ENCODE measurements at places on chromosomes 1 and 21.
A peak's percentile ranks its signal among the peaks of the same experiment; 100 is the strongest.

- no peak for DNase-seq
Measured at GRCh38 chr21:27647401-27647800, 680.5 kb upstream of the ADAMTS5 start.

DNA sequence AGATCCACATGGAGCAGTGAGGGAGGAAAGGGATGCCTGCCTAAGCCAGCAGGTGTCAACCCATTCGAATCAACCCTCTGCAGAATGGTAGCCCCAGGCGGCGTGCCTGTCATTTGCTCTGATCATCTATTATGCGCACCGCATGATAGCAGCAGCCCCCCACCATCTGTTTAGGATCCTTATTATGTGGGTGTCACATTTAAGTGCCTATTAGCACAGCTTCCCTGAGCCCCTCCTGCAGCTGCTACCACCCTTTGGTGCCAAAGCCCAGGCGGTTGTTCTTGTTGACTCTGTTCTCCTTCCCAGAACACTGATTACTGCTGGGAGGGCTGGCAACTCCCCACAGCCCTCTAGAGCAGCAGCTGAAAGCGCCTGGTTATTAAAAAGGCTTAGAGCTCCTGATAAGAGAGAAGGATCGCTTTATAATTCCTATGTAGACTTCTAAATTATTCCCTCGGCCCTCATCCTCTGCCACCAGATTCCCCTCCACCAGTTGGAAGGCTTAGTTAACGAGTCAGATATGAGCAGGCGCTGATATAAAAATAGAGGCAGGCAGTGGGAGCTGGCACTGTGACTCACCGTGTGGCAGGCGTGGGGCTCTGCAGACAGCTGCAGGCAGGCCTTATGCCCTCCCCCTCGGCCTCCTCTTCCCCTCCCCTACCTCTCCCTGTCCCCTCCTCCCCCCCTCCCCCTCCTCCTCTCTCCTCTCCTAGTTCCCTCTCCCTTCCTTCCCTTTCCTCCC, 23.0 kb downstream of the ACTA1 start:
- no peak for DNase-seq

DNA sequence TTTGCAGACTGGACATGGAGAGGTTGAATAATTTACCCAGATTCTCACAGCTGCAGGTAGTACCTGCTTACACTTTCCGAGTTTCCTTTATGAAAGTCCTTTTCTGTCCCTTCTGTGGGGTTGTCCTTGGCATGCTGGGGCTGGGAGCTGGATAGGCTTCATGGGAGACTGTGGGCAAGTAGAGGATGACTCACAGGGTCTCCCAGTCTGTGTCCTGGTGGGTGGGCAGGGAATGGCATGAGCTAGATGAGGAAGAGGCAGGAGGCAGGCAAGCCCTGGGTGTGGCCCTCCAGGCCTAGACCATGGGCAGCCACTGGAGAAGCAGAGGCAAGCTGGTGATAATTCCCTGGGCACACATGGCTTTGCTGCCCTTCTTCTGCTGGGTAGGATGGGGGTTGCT, 80.6 kb downstream of the NAV1 start:
- no peak for DNase-seq

DNA sequence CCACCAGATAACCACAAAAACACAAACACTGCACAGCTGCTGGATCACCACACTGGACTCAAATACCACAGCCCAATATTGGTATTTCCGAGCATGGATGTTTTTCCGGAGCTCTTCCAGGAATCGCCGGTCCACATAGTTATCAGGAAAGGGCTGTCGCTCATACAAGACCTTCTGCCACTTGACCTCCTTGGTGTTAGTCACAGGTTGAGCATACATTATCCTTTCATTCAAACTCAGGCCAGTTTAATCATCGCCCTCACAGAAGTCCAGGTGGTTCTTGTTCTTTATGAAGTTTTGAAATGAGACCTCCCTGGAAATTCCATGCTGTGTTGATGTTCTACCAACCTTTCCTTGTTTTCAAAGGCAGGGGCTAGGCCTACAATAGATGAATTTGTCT, 1.5 kb downstream of the PIGC start:
- DNase-seq: no peak

- no peak for DNase-seq
Measured at GRCh38 chr1:12142891-12143630, 23.7 kb upstream of the TNFRSF1B start.

DNA sequence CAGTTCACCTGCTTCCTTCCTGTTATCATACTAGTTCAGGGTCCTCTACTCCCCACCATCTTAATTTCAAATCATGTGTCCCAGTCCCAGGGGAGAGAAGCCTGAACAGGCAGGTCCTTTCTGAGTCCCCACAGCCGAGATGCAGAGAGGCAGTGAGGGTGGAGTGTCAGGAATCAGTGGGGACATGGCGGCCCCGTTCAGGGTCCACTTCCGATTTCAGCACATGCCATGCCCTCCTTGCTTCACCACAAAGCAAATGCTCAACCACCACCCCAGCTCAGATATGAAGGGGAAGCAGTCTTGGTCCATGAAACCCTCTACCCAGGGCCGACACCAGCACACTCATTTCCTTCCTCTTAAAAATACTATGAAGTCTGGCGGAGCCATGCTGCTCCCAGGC, 5.2 kb upstream of the SEMA4A start:
- no peak for DNase-seq

- DNase-seq: no peak
Measured at GRCh38 chr1:161046605-161047228, 940 bp upstream of the USF1 start.

- no peak for DNase-seq
Measured at GRCh38 chr1:230261928-230262650, 164.0 kb downstream of the PGBD5 start.

DNA sequence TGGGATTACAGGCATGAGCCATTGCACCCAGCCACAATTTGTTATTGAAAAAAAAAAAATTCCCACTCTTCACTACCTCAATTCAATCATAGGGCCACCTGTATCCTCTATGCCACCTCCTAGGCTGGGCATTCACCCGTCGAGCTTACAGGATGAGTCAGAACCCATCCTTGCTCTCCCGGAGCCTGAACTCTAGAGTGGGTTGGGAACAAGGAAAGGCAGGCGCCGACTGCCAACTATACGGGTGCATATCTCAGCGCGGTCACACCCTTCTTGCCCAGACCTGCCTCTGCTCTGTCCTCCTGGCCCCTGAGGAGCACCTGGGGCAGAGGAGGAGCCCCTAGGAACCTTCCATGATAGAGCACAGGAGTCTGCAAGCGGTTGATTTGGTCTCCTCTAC, 21.4 kb upstream of the LBR start:
- DNase-seq: no peak

- DNase-seq: no peak
Measured at GRCh38 chr1:230143534-230143933, 76.5 kb downstream of the GALNT2 start.

- no peak for DNase-seq
Measured at GRCh38 chr1:226086776-226087175, 24.3 kb downstream of the H3-3A start.

DNA sequence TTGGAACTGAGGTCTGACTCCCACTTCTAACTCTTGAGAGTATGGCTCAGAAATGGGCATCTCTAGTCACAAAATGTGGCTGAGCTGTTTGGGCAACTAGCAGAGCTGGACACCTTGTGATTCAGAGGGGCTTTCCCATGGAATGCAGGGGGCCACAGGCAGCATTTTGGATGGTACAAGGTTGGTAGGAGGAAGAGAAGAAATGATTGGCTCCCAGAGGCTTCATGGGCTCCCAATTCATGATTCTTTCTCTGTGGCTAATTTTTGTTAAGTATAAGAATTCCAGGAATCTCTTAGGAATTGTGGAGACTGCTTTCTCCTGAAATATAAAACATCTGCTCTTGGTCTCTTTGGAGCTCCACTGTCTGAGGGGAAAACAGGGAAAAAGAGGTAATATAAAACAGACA, 49.7 kb downstream of the PBX1 start:
- no peak for DNase-seq

DNA sequence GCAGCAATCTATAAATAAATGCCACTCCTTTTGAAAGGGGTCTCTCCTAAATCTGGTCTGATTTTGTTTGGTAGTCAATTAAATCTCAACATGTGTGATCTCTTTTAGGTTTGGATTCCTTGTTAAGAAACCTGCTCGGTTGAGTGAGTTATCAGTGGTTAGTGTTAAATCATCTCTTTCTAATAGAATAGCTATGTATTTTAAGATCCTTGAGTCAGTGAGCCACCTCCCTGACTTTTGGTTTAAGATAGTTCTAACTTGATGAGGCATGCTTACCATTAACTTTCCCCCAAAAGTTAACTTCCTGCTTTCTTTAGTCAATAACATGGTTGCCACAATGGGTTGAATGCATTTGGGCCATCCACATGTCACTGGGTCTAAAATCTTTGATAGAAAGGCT, 93.1 kb upstream of the OLFM3 start:
- no peak for DNase-seq

DNA sequence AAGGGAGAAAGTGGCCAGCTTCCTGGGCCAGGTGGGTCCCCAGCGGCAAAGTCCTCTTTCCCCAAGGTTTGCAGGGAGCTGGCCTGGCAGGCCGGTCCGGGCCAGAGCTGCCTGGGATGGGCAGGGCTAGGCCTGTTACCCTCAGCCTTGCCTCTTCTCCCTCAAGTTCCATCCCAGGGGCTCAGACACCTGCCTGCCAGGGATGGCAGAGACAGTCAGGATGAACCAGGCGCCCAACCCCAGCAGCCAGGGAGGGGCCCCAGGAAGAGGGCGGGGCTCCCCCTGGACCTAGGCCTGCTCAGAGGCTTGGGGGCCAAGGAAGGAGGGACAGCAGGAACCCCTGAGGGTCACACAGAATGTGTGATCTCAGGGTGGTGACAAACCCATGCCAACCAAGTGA, 120.6 kb downstream of the CASZ1 start:
- DNase-seq: no peak

GRCh38 chr1:41487126-41488039, 2.9 kb upstream of the EDN2 start:
- peak; percentile 61 for DNase-seq

GRCh38 chr1:87568005-87568404, 239.3 kb downstream of the LMO4 start:
- no peak for DNase-seq

DNA sequence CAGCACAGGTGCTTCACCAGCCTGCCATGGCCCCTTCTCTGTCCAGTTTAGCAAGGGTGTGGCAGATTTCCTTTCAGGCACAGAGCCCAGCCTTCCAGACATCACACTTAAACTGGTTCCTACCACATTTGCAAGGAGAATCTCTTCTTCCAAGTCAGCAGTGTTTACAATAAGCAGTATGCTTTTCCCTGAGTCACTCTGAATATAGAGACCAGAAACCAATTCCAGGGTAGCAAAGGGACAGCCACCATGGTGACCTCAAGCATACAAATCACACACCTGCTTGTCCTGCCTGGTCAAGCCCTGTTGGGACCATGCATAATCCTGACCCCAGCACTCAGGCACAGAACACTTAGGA, 8.7 kb upstream of the CBR3 start:
- no peak for DNase-seq

DNA sequence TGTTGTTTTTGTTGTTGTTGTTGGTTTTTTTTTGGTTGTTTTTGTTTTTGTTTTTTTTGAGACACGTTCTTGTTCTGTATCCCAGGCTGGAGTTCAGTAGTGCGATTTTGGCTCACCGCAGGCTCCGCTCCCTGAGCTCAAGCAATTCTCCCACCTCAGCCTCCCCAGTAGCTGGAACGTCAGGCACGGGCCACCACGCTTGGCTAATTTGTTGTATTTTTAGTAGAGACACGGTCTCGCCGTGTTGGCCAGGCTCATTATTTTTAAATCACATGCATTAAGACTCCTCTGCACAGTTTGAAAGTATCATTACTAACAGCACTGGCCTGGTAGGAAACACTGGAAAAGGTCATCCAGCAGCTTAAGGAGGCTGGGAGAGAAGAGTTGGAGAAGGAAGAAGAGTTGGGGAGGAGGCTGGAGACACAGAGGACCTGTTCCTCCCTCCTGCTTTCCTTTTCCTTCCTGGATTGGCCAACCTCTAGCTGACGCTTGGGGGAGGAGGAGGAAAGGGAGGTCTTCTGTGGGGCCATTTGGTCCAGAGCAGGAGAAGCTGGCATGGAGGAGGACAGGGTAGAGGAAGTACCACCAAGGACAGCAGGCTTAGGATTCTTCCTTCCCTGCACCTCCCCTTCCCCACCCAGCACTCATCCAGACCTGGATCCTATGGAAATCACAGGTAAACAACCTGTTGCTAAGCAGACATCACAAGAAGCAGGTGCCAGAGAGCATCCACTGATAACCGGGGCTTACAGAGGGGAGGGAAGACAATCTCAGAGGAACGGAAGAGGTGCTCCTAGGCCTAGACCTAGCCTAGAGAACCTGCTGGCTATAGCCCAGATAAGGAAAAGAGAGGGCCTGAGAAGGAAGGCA, 71.9 kb upstream of the GOLT1A start:
- no peak for DNase-seq

DNA sequence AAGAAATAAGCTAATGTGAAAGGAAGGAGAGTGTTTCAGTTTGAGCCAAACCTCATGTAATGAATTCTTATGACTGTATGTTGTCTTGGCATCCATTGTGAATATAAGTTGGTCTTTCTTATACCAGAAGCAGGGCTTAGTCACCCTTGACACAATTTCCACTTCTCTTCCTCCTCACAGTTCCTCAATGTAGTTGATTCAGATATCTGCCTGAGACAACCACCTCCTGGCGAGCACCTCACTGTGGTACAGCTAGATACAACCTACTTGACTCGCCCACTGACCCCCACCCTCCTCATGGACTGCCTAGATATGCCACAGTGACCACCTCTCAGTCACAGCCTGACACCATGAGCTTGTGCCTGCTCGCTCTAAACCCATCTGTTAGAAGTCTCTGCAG, 45.6 kb downstream of the KYAT3 start:
- DNase-seq: peak; percentile 35

- DNase-seq: no peak
Measured at GRCh38 chr1:94542088-94542870, 720 bp upstream of the F3 start.

DNA sequence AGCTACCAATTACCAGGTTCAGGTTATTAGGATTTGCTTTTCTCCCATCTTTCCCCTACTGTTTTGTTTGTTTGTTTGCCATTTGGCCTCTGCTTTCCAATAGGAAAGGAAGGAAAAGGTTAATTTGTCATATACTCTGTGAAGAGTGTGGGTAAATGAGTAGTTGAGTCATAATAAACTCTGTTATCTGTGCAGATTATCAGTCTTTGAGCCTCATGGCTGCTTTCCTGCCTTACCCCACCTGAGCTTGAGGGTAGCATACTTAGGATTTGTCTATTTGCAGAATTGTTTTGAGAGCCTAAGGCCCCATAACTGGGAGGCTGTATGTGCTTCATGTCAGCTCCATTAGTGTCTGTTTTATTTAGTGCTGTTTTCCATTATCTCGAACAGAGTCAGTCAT, 32.9 kb upstream of the SNX27 start:
- DNase-seq: peak; percentile 21

All from activated CD4-positive, alpha-beta T cell treated with anti-CD3 and anti-CD28 coated beads, Interleukin-2, amount 50 U/mL, for 16 hours (primary cell).